ENCODE measurements at places on chromosomes 13 and 19. TPM values are rescaled to one million over a fixed set of nuclear protein-coding genes. Genes with fewer than 3 reads are reported as not detected.

The KIR3DL1 gene
- total RNA-seq = 0.25 TPM

The PHLDB3 gene
- total RNA-seq = 10.8 TPM

The ICAM5 gene
- 2.9 TPM for total RNA-seq

The ZNF419 gene
- 15.4 TPM for total RNA-seq

The CCDC70 gene
- total RNA-seq = not detected

The ADGRE3 gene
- total RNA-seq = 0.25 TPM

The AXL gene
- 37.4 TPM for total RNA-seq

The KCNJ14 gene
- total RNA-seq = 1.0 TPM

The FKRP gene
- total RNA-seq = 20.5 TPM

The OR1I1 gene
- total RNA-seq = not detected

The CCDC194 gene
- 0.57 TPM for total RNA-seq

The CYP2A7 gene
- not detected for total RNA-seq

All from kidney (tissue), 22 donors.